ENCODE measurements at places on chromosomes 5 and 9. TPM values are rescaled to one million over a fixed set of nuclear protein-coding genes. Genes with fewer than 3 reads are reported as not detected.

DNA sequence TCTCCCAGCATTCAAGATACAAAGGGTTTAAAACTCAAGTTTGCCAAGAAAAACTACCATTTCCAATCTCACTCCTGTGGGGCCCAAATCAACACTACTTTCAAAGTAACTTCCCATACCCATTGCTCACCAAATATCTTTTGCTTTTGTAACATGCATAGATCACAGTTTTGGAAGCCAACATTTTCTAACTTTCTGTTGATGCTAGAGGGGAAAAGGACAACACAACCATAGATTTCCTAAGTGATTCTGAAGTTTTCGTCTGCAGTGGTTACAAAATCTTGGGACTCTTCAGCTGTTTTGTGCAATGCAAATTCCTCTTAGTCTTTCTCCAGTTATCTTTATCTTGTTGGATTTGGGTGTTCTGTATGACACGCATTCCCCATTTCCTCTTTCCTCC lies 94.1 kb upstream of the PAPPA start:
- no peaks in the 10 kb centered on the region for H3K4me1 ChIP-seq
- peak; percentile 82 for DNase-seq
- H3K27me3 ChIP-seq: no peaks in the 10 kb centered on the region

DNA sequence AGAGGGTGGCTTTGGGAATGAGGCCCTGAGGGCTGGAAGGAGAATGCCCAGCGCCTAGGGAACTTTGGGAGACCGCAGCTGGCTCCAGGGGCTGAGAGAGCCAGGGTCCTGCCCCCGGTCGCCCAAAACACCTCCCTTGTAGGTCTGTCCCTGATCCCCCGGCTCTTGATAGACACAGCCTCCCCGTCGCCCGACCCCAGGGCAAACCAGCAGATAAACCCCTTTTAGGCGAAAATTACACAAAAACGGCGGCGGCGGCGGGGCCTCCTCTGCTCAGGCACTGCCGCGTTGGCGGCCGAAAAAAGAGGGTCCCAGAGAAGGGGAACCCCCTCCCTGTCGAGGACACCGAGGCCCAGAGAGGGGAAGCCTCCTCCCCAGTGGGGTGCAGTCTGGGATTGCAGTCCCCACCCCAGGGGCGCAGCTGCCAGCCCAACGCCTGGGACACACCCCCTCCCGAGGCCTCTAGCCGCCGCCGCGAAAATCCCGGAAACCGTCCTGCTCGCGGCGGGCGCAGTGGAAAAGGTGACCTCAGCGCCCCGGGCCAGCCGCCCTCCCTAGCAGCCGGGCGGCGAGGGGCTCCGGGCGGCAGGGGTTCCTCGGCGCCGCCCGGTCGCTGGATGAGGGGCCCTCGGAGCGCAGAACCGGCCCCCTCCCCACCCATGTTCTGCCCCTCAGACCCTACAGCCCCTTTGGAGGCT lies 3.1 kb upstream of the BARX1 start:
- H3K4me1 ChIP-seq: no peaks in the 10 kb centered on the region
- H3K4me3 ChIP-seq: peak overlapping the region; percentile 10
- peaks cover 94% of the 10 kb centered on the region for H3K27me3 ChIP-seq
- H3K36me3 ChIP-seq: no peaks in the 10 kb centered on the region
- no peak for DNase-seq
- no peak overlapping the region for H3K27ac ChIP-seq

DNA sequence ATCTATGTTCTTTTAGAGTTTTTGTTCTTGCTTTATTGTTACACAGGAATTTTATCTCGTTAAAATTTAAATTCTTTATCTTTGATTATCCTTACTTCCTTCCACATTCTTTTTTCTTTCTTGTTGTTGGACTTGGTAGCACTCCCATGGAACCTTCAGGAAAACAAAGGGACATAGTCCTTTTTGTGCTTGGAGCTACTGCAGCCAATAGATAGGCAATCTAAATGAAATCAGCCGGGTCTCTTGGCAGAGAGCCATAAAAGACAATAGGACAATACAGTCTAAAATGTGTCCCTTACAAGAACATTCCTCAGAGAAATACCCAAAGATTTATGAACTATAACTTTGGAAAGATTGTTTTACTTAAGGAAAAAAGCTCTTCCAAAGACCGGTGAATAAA lies 548.1 kb upstream of the C9orf72 start:
- H3K4me1 ChIP-seq: no peaks in the 10 kb centered on the region
- H3K27ac ChIP-seq: no peak overlapping the region
- DNase-seq: no peak
- H3K4me3 ChIP-seq: no peak overlapping the region
- H3K36me3 ChIP-seq: no peaks in the 10 kb centered on the region

DNA sequence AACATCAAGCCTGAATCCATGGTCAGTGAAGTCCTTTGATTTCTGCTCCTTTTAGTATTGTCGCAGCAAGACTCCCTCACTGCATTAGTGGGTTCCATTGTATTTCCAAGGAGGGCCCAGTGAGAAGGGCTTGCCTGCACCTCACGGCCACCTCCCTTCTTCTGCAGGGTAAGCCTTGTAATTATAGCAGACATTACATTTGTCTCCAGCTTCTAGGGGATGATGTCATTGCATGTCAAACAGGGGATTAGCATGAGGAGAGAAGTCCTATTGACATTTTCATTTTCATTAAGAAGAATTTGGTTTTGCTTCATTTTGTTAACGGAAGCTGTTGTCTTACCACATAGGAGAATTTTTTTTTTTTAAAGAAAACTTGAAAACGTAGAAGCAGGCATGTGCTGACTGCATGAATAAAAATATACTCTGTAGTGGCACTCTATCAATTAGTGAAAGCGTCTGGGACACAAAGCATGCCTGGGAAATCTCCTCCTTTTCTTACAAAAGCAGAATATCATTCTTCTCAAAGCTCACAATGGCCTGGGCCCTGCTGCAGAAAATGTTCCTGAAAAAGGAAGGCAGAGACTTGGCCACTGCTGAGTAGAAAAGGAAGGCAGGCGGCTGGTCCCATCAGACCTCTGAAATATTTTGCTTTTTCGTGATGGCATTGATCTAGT lies 27.1 kb downstream of the MAP1B start:
- H3K27me3 ChIP-seq: no peaks in the 10 kb centered on the region
- H3K4me3 ChIP-seq: no peak overlapping the region
- DNase-seq: no peak
- H3K27ac ChIP-seq: peak overlapping the region; percentile 57

- H3K36me3 ChIP-seq: no peaks in the 10 kb centered on the region
- no peak overlapping the region for H3K27ac ChIP-seq
- H3K27me3 ChIP-seq: no peaks in the 10 kb centered on the region
- H3K4me1 ChIP-seq: peaks cover 3% of the 10 kb centered on the region
Measured at GRCh38 chr5:168365581-168366081, 74.2 kb downstream of the WWC1 start.

DNA sequence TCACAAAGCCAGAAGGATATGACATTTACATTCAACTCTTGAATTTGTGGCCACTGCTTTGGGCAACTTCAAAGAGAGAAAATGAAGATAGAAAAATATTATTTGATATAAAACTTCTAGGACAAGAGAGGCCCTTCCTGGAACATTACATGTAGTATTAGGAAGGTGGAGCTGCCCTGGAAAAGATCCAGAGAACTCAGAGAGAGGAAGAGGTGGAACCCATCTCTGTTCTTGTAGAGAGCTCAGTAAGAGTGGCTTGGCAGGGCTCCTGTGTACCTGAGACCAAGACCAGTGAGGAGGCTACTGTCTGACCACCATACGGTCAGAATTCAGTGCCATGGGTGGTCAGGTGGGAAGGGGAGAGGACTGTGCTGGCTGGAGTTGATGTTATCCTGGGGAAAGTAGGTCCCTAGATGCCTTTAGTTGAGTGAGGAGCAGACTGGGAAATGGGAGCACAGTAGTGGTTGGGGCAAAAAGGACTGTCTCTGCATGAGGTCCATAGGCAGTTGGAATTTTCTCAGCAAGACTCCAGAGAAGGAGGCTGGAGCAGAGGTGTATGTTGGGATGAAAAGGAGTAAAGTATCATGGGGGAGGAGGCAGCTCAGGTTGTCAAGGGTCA lies 7.6 kb downstream of the TGFBI start:
- H3K27me3 ChIP-seq: peaks cover 3% of the 10 kb centered on the region
- no peak overlapping the region for H3K4me3 ChIP-seq
- H3K36me3 ChIP-seq: no peaks in the 10 kb centered on the region
- H3K27ac ChIP-seq: no peak overlapping the region
- DNase-seq: no peak

- no peak for DNase-seq
- no peaks in the 10 kb centered on the region for H3K36me3 ChIP-seq
- no peak overlapping the region for H3K4me3 ChIP-seq
- H3K27ac ChIP-seq: no peak overlapping the region
- H3K27me3 ChIP-seq: no peaks in the 10 kb centered on the region
Measured at GRCh38 chr5:31614151-31615020, 24.5 kb upstream of the PDZD2 start.

DNA sequence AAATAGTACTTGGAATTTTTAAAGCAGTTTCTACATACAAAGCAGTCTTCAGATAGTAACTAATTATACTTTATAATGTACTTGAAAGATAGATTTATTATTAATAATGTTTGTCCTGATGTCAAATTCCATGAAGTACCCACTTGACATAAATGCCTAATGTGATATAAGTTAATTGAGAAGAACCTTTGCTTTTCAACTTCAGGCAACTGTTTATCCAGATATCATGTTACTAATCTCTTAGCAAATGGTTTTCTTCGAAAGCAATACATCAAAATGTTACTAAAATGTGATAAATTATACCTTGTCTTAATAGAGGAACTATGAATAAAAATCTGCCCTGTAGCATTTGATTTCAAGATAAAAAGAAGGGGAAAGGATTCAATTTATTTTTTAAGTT lies 146.8 kb upstream of the FBXL17 start:
- H3K4me1 ChIP-seq: peaks cover 14% of the 10 kb centered on the region
- no peak overlapping the region for H3K4me3 ChIP-seq
- H3K27ac ChIP-seq: no peak overlapping the region
- DNase-seq: no peak
- no peaks in the 10 kb centered on the region for H3K27me3 ChIP-seq
- H3K36me3 ChIP-seq: no peaks in the 10 kb centered on the region

DNA sequence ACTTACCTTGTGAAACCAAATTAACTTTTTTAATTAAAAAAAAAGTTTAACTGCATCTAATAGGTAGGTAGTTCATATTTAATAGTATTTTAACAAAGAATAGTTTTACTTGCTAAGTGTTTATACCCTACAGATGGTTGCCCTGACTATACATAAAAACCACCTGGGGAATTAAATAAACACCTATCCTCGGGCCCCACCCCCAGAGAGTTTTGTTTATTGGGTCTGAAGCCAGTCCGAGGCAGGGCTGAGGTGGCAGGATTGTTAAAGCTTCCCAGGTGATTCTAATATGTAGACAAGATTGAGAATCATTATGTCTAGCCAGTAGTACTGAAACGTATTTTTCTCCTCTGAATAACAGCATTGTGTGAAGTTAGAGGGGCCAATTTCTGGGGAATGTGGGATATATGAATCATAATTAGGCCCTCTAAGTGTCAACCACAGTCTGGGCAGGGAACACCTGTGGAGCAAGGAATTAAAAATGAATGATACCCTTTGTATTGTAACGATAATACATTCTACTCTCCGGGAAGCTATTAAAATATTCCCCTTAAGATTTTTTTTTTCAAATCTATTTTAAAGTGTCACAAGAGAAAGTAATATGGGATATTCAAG lies 5.6 kb upstream of the PAM start:
- H3K4me1 ChIP-seq: no peaks in the 10 kb centered on the region
- no peak for DNase-seq
- H3K27me3 ChIP-seq: peaks cover 15% of the 10 kb centered on the region
- no peak overlapping the region for H3K4me3 ChIP-seq
- H3K27ac ChIP-seq: no peak overlapping the region

DNA sequence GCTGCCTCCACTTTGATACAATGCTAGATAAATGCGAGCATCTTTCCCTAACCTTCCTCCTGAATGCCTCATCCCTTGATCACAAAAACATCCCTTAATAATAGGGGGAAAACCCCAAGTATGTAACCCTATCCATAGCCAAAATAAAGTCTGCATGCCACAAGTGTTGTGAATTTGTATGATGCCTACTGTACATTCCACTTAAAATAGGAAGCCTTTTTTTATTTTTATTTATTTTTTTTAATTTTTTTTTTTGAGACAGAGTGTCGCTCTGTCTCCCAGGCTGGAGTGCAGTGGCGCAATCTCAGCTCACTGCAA lies 207.0 kb downstream of the AOPEP start:
- no peak overlapping the region for H3K4me3 ChIP-seq
- H3K27ac ChIP-seq: no peak overlapping the region
- peaks cover 14% of the 10 kb centered on the region for H3K4me1 ChIP-seq
- H3K36me3 ChIP-seq: no peaks in the 10 kb centered on the region
- no peak for DNase-seq

GRCh38 chr5:79255786-79256557 lies 20.0 kb downstream of the JMY start:
- no peaks in the 10 kb centered on the region for H3K36me3 ChIP-seq
- DNase-seq: peak; percentile 70

- no peaks in the 10 kb centered on the region for H3K36me3 ChIP-seq
- H3K4me3 ChIP-seq: no peak overlapping the region
- H3K4me1 ChIP-seq: no peaks in the 10 kb centered on the region
- DNase-seq: no peak
- no peaks in the 10 kb centered on the region for H3K27me3 ChIP-seq
- no peak overlapping the region for H3K27ac ChIP-seq
Measured at GRCh38 chr5:10661401-10661800, 97.5 kb downstream of the ANKRD33B start.

DNA sequence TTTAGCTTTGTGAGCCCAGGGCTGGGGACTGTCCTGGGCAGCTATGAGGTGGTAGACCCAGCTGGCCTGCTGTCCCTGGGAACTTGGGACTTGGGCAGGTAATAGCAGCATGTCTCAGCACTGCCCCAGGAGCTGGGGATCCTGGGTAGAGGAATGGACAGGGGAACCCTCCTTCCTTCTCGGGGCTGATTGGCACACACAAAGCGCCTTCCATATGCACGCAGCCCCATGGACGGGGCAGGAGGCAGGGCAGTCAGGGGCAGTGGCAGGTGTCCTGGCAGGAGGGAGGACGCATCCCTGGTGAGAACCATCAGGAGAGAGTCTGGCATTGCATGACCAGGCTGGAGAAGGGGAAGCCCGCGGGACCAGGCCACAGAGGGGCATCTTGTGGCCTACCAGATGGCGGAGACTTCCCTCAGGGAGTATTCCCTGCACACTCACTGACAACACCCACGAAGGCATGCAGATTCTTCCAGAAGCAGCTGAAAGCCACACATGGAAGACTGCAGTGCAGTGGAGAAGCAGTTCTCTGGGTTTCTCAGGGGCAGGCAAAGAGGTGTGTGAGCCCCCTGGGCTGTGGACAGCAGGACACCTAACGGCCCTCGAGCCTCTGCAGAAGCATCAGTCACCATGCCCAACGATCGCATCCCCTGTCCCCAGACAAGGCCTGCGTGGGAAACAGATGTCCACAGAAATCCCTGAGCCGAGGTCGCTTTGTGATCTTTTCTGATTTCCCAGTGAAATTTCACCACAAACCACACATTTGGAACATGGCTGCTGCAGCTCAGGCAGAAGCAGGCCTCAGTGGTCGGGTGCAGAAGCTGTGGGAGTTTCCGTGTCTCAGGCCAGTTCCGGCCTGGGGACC lies 7.0 kb upstream of the NKD2 start:
- H3K4me3 ChIP-seq: no peak overlapping the region
- H3K36me3 ChIP-seq: no peaks in the 10 kb centered on the region
- no peak overlapping the region for H3K27ac ChIP-seq
- peaks cover 16% of the 10 kb centered on the region for H3K27me3 ChIP-seq

The SPINK13 gene
- total RNA-seq: not detected

The BSPRY gene
- total RNA-seq: 0.32 TPM

The CDC20B gene
- 0.32 TPM for total RNA-seq

The NME5 gene
- total RNA-seq: 4.1 TPM

The ZDHHC12 gene
- 87.1 TPM for total RNA-seq

The GALNT12 gene
- total RNA-seq: 19.7 TPM
